ENCODE measurements at places on chromosomes 16 and 17.

GRCh38 chr16:51615141-51615540, 464.1 kb upstream of the SALL1 start:
- DNase-seq = no peak

- DNase-seq = no peak
Observed at GRCh38 chr17:46736100-46736499, 82.4 kb downstream of the WNT3 start.

GRCh38 chr17:413706-414380, 61.2 kb upstream of the RPH3AL start:
- no peak for DNase-seq

GRCh38 chr16:14202697-14203096, 131.6 kb downstream of the MRTFB start:
- no peak for DNase-seq

GRCh38 chr17:58339755-58340404, 11.3 kb upstream of the TSPOAP1 start:
- DNase-seq = no peak

DNA sequence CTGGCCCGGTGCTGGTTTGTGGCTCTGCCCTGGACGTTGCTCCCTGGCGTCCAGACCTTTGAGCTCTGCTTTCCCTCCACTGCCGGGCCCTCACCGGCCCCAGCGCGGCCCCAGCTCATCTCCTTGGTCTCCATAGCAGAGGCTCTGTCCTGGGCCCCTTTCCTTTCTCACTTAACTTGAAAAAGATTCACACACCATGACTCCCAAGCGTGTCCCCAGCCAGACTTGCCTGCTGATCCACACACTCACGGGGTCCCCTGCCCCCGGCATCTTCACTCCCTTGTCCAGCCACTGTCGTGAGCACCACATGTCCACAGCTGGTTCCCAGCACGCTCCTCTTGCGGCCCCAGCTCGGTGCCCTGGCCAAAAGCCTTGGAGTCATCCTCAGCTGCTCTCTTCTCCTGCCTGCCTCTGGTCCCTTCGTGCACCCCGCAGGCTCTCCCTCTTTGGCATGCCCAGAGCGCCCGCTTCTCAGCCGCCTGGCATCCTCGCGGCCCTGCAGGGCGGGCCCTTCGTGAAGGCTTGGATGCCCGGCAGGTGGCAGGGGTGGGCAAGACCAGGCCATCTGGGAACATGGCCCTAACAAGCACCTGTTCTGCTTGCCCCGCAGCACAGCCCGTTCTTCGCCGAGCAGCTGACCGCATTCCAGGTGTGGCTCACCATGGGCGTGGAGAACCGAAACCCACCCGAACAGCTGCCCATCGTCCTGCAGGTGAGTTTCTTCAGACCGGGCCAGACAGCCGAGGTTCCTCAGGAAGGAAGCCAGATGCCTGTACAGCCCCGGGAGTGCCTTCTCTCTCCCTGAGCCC, 145.6 kb upstream of the CHMP6 start:
- no peak for DNase-seq

DNA sequence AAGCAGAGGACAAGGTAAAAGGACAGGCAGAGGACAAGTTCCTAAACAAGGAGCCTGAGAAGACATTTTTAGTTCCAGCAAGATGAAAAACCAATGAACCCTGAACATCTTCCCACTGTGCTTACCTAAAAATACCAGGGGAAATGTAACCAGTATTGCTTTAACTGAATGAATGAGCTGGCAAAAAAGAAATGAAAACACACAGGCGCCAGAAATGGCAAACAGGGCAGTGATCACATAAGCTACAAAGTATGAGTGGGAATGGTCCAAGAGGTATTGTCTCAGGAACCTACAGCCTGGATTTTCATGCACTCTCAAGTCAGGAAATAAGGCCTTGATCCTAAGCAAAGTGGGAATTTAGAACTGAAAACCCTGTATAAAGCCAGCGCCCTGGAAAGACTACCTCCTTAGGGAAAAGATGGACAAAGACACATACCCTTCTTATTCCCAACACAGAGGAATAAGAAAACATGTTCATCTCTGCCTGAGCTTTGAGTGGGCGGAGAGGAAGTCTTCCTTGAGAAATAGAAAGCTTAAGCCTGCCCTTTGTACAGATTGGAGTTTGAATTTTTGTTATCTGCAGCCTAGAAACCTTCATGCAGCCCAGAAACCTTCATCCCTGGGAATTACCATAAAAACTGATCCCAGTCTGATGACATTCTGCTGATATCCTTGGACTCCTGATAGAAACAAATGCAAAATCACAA, 2.1 kb downstream of the CMTM2 start:
- peak; percentile 76 for DNase-seq

DNA sequence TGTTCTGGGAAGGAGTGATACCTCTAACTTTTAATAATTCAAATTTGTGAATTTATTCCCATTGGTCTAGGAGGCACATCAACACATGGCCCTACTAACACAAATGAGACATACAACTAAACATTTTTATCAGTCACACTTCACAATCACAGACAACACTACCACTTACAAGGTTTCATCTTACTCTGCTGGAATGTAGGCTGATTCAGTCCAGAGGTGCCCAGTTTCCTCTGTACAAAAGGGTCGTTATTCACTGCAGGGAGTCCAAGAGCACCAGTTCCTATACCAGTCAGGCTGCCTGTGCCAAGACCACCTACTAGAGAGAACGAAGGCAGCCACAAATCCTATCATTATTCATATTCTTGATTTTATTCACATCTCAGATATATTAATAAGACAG, 41.4 kb downstream of the SETD6 start:
- DNase-seq = no peak

DNA sequence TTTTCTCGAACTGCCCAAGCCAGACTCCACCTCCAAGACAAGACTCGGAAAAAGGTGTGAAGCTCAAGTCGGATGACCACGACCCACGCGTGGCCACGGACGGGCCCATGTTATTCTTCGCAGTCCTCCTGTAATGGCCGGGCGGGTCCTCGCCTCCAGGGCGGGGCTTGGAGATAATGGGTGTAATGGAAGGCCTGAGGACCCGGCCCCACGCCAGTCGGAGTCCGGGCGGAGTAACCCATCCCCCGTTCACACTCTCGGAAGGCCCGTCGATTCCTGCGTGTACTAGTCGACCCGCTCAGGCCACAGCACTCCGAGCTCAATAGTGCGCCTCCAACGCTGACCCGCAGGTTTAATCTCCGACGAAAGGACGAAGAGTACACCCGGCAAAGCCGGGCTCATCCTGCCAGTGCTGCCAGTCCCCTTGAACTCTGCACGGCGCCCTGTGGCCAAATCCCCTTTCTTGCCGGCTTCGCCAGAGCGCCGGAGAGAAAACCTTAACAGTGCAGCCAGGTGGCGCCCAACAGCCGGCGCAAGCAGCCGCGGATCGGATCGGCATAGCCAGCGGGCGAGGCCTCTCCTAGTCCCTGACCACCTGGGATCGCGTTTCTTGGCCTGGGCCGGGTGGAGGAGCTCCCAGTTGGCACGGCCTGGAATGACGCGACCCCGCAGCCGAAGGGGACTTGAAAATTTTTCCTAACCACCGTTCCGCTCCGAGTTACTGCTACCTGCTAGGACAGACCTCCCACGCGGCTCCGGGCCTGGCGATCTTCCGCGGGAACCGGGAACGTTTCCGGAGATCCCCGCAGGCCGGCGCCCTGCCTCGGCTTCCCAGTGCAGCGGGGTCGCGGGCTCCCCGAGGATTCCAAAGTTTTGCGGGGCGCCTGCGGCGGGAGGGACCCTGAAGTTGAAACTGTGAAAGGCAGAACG, 762.0 kb downstream of the KCNJ18 start:
- DNase-seq = no peak

DNA sequence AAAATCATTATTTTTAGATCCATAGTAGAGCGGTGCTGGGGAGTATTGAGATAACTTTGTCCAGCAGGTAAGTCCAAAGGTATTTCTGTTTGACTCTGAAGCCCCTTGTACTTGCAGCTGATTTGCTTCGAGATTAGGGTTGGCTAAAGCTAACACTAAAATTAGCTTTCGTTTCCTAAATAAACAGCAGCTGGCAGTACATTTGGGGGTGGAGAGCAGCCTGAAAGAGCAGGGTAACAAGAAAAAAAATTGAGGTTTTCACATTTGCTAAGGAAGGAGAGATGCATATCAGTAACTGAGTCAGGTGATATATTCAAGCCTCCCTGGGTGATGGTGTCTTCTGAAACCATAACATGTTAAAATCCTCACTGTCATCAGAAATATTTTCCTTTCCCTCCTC, 37.4 kb upstream of the TMC5 start:
- no peak for DNase-seq

GRCh38 chr17:55284001-55284884, 19.5 kb downstream of the HLF start:
- DNase-seq = no peak

DNA sequence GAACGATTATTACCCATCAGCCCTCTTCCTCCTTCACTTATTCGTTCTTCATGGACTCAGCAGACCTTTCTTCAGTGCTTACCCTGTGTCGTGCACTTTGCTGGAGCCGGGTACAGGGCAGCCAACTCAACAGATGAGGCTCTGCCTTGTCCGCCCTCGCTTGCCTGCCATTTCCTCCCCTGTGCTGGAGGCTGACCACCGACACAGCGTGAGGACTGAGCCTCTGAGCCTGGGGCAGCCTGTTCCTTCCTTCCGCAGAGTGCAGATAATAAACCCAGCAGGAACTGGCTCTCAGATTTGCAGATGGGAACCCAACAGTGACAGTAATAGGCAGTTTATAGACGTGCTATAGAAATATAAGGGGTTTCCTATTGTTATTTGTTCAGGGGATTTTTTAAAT, 7.0 kb upstream of the SLC39A11 start:
- DNase-seq = no peak

- DNase-seq = no peak
Observed at GRCh38 chr16:56771558-56772279, 41.8 kb downstream of the NUP93 start.

- DNase-seq = no peak
Observed at GRCh38 chr16:77408607-77409006, 26.2 kb downstream of the ADAMTS18 start.

All from inflammatory macrophage treated with lipopolysaccharide for 4 hours (primary cell).